ENCODE measurements at places on chromosomes 1 and 21.

DNA sequence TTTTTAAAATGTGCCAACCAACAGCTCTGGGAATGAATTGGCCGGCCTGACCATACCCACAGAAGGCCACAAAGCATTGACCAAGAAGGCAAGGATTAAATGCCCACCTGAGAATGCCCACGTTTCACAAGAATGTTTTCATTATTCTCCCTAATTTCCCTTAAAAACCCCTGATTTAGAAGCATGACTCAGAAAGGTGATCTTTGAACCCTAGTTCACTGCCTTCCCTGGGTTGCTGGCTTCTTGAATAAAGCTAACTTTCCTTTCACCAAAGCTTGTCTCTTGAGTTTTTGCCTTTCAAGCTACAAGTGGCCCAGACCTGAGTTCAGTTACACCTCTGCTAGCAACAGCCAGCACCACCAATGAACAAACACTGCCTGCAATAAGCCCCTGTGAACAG lies 14.4 kb upstream of the MRPL55 start:
- DNase-seq, result no peak

DNA sequence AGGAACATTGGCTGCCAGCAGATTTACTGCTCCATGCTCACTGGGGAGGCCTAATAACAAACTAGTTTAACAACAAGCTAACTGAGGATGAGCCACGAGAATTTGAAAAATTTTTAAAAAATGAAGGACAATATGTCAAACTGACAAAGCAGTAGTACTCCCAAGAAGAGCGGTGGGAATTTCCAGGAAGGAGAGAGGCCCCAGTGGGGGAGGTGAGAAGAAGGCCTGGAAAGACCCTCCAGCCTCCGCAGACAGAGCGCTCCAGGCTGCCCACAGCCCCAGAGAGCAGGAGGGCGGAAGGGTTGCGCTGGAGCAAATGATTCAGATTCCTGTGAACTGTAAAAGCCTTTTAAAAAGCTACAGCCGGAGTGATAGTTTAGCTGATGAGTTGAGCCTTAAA lies 78.5 kb downstream of the SIPA1L2 start:
- no peak for DNase-seq

GRCh38 chr1:208485512-208485911 lies 241.3 kb upstream of the PLXNA2 start:
- DNase-seq, result no peak

DNA sequence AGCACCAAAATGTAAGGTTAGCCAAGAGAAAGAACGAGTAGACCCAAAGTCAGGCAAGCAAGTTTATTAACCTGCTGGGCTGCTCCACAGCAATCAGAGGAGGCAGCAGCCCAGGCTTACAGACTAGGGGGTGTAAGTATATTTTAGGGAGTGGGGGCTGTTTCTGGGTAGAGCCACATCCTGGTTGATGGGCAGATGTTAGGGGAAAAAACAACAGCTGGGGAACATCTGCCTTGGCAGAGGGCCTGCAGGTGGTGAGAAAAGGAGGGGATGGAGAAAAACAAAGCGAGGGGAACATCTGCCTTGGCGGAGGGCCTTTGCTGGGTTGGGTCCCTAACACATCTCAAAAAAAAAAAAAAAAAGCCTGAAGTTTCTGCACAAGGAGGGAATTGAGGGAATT lies 9.7 kb upstream of the ZBTB48 start:
- DNase-seq, result no peak

GRCh38 chr1:11156441-11156840 lies 32.7 kb upstream of the ANGPTL7 start:
- no peak for DNase-seq

- no peak for DNase-seq
Observed at GRCh38 chr1:234618737-234619049, 8.7 kb upstream of the IRF2BP2 start.

All from inflammatory macrophage treated with lipopolysaccharide for 4 hours (primary cell).